ENCODE measurements at places on chromosomes 1 and 21. TPM values are rescaled to one million over a fixed set of nuclear protein-coding genes. Genes with fewer than 3 reads are reported as not detected.

Gene DIPK1A
- 7.5 TPM for total RNA-seq

- no peak overlapping the region for H3K4me3 ChIP-seq
- no peaks in the 10 kb centered on the region for H3K27me3 ChIP-seq
- H3K4me1 ChIP-seq: peaks cover 2% of the 10 kb centered on the region
Observed at GRCh38 chr1:100995198-100995988, 30.2 kb downstream of the DPH5 start.

- no peak overlapping the region for H3K27ac ChIP-seq
- no peak overlapping the region for H3K4me3 ChIP-seq
- H3K36me3 ChIP-seq: no peaks in the 10 kb centered on the region
- DNase-seq: peak; percentile 17
Observed at GRCh38 chr1:22412932-22413727, 38.5 kb upstream of the ZBTB40 start.

GRCh38 chr1:49694251-49694827, 329.4 kb downstream of the AGBL4 start:
- DNase-seq: no peak
- H3K36me3 ChIP-seq: no peaks in the 10 kb centered on the region
- H3K27ac ChIP-seq: no peak overlapping the region
- no peaks in the 10 kb centered on the region for H3K27me3 ChIP-seq

All from IMR-90 (cell line).